ENCODE measurements at places on chromosomes 1 and 21.

DNA sequence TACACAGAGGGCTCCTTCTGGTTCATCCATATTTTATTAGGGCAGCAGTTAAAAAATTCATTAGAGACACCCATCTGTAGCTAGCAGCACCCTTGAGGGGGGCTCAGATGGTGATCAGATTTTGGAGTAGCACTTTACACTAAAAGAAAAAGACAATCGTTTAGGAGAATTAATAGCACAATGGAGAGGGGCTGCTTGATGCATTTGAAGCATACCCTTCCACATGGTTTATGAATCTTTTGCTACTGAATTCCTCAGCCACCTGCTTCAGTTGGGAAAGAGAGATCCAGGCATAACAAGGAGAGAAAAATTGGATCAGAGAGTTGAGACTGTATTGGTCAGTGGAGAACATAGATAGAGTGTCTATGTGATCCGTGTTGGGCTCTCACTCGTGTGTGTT, 54.4 kb downstream of the DISC1 start:
- DNase-seq = no peak

- no peak for DNase-seq
Observed at GRCh38 chr1:154744352-154745035, 125.6 kb downstream of the KCNN3 start.

GRCh38 chr1:40709802-40710278, 18.3 kb downstream of the NFYC start:
- no peak for DNase-seq

DNA sequence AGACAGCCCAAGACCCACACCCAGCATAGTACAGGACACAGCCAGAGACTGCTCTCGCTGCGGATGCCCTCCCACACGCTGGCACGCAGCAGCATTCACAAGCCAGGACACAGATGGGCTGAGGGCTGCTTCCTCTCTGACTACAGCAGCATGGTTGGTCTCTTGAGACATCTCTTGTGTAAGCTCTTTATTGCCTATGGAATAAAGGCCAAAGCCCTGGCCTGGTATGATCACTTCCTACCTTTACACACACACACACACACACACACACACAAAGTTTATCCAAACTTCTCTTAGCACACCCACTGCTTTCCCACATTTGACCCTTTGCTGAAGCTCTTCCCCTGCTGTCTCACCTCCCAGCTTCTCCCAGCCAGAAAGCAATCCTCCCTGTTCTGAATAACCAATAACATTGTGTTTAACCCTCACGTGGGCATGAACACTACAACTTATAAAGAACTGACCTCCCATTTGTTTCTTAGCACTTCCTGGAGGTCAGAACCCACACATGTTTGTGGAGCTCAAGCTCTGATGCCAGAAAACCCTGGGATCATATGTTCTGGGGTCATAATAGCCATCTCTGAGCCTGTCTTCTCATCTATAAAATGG, 1.2 kb upstream of the LUZP1 start:
- no peak for DNase-seq
